Dermis microvascular lymphatic vessel endothelial cell (primary cell): ENCODE measurements at places on chromosomes 1 and 21. TPM values are rescaled to one million over a fixed set of nuclear protein-coding genes. Genes with fewer than 3 reads are reported as not detected.

GRCh38 chr1:9201401-9202239 lies 33.0 kb upstream of the H6PD start:
- DNase-seq: no peak

Gene ST6GALNAC3
- total RNA-seq: 45.5 and 49.9 TPM in 2 replicates

DNA sequence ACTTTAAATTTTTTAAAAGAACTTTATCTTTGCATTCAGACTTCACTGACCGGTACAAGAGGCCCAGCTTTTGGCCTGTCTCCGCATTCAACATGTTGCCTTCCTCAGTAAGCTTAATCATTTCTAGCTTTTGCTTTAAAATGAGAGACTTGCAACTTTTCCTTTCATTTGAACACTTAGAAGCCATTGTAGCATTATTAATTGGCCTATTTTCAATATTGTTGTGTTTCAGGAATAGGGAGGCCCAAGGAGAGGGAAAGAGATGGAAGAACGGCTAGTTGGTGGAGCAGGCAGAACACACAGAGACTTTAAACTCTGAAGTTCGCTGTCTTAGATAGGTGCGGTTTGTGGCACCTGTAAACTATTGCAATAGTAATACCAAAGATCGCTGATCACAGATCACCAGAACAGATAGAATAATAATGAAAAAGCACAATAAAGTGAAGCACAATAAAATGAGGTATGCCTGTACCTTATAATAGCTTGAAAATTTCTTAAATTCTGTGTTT lies 31.4 kb downstream of the RABGAP1L start:
- DNase-seq: no peak

GRCh38 chr1:188224263-188224662 lies 1395.5 kb downstream of the PLA2G4A start:
- DNase-seq: no peak

Gene FAM72D
- total RNA-seq: 0.89 and 1.4 TPM in 2 replicates

DNA sequence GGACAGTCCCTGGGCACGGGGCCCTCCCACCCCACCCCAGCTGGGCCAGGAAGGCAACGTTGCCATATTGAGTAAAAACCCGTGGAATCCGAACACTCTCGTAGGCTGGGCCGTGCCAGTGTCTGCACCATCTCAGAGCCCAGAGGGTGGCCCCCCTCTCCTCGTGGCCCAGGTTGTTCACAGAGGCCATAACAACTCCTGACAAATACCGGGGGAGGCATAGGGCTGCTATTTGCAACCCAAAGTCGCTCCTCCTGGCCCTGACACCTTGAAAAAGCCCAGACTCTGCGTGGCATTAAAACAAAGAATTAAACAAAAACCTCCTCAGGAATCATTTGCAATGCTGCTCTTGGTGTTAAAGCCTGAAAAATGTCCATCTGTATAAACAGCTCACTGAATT lies 141.4 kb downstream of the CASZ1 start:
- DNase-seq: no peak

Gene NKAIN1
- total RNA-seq: under 0.01 TPM in 1 of 2 replicates, not detected in the other

DNA sequence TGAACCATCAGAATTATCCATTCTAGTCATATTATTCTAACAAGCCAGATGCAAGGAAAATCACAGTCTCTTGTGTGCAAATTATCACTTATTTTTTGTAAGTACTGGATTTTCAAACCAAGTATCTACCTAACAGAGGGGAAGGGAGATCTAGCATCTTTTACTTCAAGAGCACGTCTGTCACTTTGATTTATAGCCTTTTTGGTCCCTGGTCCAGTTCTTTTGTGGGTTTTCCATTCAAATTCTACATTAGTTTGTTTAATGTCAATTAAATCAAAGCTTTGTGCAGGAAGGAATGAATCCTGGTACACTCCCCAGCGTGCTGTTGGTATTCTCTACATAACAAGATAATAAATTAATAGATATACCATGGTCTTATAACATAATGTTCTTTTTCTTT lies 43.6 kb downstream of the ERG start:
- no peak for DNase-seq

DNA sequence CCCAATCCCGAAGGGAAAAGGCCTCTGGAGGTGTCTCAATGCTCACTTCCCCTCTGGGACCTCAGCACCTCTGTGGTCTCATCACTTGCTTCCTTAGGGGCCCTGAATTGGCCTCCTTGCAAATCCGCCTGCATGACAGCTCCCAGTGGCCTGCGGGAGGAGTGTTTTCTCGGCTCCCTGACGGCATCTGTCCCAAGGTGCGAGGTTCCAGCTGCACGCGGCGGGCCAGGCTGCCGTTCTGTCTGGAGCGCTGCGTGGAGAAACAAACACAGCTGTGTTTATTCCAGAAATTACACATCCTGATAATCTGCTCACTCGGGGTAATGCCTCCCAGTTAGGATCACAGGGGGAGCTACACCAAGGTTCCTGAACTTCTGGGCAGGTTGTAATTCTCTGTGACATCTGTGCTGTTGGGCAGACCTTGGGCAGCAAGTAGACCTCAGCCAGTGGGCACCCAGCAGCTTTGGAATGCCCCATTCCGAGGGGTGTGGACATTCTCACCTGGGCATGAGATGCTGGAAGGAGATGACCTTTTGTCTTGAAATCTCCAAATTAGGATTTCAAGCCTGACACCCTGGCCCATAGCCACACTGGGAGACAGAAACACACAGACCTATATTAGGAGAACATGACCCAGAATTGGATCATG lies 18.2 kb downstream of the EPHB2 start:
- DNase-seq: no peak

DNA sequence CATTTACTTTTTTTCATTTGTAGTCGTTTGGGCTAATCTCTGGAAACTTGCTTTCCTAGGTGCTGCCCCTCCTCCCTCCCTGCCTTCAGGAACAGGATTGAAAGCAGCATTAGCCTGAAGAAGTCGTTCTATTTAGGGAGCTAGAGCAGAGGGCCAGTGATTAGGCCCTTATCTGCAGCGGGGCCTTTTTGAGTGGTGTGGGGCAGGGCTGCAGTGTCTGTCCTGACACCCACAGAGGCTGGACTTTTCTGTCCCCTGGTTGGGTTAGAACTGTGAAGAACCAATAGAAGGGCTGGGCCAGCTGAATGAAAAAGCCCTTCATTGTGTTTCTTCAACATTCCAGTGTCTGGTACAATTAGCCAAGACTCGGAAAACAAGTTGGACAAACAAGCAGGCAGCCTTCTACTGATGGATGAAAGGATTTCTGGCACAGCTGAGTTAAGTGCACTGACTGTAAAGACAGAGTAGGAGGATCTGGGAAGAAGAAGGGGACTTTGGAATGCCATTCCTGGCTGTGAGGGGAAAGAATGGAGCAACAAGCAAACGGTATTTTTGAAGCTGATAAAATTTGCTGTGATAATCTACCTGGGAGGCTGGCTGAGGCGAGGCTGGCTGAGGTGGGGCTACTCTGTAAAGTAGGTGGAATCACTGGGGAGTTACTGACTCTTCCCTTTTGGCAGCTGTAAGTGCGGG lies 9.7 kb downstream of the MACF1 start:
- no peak for DNase-seq

Gene CRNN
- not detected in 2 replicates for total RNA-seq

Gene KRTAP19-1
- total RNA-seq: not detected in 2 replicates

- no peak for DNase-seq
Measured at GRCh38 chr21:42456457-42456856, 39.6 kb downstream of the RSPH1 start.

Gene UBE2U
- 0.13 TPM in 1 of 2 replicates, not detected in the other for total RNA-seq

DNA sequence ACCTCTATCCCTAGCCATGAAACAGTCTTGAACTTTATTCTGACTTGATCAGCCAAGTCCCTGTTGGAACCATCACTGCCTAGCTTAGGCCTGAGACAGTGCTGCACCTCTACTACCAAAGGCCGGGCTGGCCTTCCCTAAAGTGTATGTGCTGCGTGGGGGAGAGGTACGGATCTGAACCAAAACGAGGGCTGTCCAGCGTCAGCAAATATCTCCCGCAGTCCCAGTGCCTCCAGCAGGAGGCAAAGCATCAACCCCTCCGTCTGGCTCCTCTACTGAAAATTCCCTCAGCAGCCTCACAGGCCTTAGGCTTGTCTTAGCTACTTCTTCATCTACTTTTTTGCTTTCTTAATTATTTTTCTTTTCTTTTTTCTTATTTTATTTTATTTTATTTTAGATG lies 33.3 kb upstream of the KIF26B start:
- no peak for DNase-seq

Gene NUP210L
- total RNA-seq: under 0.01 TPM in 2 replicates

- DNase-seq: no peak
Measured at GRCh38 chr1:51901151-51901550, 22.6 kb upstream of the NRDC start.

DNA sequence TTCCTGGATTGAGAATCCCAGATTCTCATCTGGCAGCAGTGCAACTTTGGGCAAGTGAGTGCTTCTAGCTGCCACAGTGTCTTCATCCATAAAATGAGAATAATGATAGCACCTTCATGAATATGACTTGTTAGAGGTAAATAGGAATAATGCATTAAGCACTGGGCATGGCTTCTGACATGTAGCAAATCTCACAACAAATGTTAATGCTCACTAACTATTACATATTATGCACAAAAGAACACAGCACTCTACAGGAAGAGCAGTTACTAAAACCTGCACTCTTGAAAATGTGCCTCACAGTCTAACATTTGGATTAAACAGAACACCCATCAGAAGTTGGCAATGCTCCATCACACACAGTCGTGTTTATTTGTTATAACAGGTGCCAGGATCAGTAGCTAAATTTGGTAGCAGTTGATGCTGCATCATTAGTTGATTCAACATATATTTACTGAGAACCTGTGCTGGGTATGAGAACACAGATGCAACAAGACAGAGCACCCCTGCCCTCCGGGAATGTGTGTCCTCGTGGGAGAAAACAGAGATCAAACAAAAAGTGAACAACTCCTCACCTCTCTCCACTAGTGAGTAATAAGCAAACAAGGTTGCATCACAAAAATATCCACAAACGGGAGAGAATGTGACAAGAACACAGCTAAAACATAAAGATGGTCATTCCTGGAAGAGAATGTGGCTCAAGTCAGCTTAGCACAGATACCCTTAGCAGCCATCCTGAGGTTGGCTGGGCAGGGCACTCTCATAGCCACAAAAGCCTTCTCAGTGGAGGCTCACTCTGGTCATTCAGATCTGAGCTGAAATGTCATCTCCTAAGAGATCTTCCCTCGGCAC lies 26.2 kb upstream of the LBR start:
- no peak for DNase-seq

DNA sequence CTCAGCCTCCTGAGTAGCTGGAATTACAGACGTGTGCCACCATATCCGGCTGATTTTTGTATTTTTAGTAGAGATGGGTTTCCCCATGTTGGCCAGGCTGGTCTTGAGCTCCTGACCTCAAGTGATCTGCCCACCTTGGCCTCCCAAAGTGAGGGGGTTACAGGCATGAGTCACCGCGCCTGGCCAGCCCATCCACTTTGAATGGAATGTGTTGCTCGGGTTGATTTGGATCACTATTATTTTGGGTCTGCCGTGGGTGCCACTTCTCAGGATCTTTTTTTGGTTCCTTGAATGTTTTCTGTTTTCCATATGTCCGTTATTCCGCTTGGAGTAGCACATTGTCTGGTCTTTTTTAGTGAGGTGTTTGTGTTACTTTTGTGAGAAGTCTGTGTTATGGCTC lies 17.0 kb downstream of the PCNT start:
- DNase-seq: no peak

Gene EPHB2
- total RNA-seq: 26.6 and 41.2 TPM in 2 replicates

Gene HCRTR1
- total RNA-seq: 0.77 and 2.8 TPM in 2 replicates

DNA sequence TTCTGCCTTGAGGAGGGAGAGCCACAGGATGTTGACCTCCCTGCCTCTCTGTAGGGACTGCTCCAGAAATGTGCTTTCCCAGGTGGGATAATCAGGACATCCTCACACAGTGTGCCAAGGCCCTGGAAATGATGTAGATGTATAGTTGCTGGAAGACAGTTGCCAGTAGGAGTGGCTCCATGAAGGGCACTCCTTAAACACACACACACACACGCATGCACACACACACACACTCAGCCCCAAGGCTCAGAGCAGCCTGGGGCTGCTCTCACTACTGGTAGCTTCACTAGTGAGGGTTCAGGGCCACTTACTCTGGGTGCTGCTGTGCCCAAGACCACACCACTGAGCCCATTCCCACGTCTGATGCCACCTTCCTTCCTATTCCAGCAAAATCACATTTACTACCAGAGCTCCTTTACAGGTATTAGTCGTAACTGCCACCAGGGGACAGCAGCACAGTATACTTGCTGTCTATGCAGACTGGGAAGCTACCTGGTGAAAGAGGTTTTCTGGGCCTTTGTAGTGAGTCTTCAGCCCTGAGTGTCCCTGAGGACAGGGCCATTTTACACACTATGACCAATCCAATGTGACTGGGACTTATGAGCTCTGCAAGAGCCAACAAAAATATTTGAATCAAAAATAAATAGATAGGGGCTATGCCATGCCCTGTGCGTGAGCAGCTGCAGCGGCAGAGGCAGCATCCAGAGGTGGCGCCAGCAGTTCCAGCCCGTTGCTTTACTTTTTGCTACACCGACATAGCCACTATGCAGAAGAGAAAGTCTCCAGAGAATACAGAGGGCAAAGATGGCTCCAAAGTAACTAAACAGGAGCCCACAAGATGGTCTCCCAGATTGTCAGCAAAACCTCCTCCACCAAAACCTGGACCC lies 15.0 kb downstream of the CRNN start:
- no peak for DNase-seq

Gene HPDL
- 1.6 and 1.7 TPM in 2 replicates for total RNA-seq

- no peak for DNase-seq
Measured at GRCh38 chr21:44463724-44464123, 8.4 kb downstream of the LRRC3 start.

Gene FTCD
- total RNA-seq: 0.13 TPM in 1 of 2 replicates, not detected in the other

Gene BGLAP
- 0.26 and 0.63 TPM in 2 replicates for total RNA-seq

- no peak for DNase-seq
Measured at GRCh38 chr1:117174851-117175250, 35.9 kb downstream of the VTCN1 start.

Gene CASQ1
- total RNA-seq: not detected in 2 replicates

GRCh38 chr1:240691501-240691900 lies 79.5 kb upstream of the GREM2 start:
- DNase-seq: no peak

Gene TMEM240
- 1.0 and 1.4 TPM in 2 replicates for total RNA-seq

- no peak for DNase-seq
Measured at GRCh38 chr1:109365642-109366204, 32.0 kb downstream of the SORT1 start.

- DNase-seq: no peak
Measured at GRCh38 chr1:208866386-208866955, 622.3 kb upstream of the PLXNA2 start.

Gene VWA1
- total RNA-seq: 6.9 and 7.7 TPM in 2 replicates

GRCh38 chr21:39799178-39799577 lies 54.2 kb downstream of the IGSF5 start:
- no peak for DNase-seq

DNA sequence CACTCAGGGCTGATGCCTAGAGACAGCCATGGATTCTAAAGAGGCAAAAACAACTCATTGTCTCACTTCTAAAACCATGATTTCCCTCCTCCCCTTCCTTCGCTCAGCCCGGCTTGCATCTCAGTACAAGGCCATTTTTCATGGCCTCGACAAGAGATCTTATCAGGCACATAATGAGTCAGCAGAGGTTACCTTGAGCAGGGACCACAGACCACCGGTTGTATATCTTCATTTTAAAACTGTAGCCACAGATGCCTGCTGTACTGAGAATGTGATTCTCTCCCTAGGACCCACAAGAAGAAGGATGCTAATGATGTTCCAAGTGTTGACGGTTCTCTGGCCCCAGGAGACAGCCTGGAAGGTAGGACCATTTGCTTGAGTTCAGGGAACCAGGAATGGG lies 331.9 kb downstream of the AJAP1 start:
- DNase-seq: no peak
